CD8-positive, alpha-beta memory T cell (primary cell): ENCODE measurements at places on chromosomes 5 and 9.
A peak's percentile ranks its signal among the peaks of the same experiment; 100 is the strongest.

- no peak for DNase-seq
These were observed 272.1 kb downstream of the TLE1 start for GRCh38 chr9:81417299-81417675.

DNA sequence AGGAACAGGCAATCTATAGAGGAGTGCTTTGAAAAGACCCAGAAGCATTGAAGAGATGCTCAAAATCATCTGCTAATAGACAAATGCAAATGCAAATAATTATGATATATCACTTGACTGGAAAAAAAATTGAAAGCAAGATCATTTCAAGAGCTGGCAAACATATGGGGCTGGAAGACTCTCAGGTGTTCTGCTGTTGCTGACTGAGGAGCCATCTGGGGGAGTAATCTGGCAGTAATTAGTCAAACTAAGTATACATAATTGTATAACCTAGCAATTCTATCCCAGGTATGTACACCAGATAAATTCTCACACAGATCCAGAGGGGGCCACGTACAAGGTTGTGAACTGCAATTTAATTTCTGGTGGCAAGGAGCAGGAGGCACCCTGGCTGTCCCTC lies 4.6 kb upstream of the HMHB1 start:
- no peak for DNase-seq

DNA sequence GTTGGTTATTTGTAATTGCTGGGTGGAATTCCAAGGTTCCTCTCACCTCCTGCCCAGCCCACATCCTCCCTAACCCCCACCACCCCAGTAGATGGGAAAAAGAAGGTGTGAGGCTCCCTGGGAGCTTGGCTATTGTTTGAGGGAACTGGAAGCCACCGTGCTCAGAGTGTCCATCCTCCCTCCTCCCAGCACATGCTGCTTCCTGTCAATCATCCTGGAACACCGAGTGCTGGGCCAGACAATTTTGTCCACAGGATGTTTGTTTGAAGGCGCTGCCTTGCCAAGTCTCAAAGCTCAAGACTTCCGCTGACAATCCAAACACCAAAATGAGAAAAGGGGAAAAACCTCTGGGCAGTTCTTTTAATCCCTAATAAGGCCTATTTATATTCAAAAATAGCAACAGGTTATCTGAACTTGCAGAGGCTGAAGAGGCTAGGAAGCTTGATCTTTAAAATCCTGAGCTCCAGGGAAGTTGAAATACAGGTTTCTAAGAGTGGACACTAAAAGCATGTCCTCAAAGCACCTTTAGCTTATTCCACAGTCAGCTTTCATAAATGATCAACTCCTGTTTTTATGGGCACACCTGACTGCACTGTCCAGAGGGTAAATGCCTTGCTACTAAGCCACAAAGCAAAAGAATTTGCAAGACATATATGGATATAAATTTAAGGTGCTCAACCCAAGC lies 286.7 kb downstream of the NFIB start:
- no peak for DNase-seq

DNA sequence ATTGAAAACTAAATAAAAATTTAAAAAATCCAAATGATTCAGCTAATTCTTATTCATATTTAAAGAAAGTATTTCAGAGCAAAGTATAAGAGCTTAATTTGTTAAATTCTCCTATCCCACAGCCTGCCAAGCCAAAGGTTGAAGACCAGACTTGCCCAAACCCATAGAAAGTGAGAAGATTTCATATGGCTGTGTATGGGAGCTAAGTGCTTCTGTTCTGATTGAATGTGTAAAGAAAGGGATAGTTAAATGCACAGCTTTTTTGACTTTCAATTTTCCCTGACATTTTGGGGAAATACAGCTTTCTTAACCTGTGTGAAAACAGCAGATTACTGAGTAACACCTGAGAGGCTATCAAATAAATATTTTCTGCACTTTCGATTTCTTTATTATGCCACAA lies 125.0 kb upstream of the MTAP start:
- no peak for DNase-seq

GRCh38 chr9:130962418-130963316 lies 23.6 kb upstream of the FIBCD1 start:
- no peak for DNase-seq

- no peak for DNase-seq
These were observed 8.7 kb upstream of the TRPC7 start for GRCh38 chr5:136374003-136374402.

GRCh38 chr5:101045689-101046088 lies 142.6 kb upstream of the ST8SIA4 start:
- peak; percentile 5 for DNase-seq

- no peak for DNase-seq
These were observed 20.1 kb downstream of the UNC5A start for GRCh38 chr5:176830422-176830994.

- DNase-seq, result no peak
These were observed 382.2 kb upstream of the TLE4 start for GRCh38 chr9:79189511-79189924.

DNA sequence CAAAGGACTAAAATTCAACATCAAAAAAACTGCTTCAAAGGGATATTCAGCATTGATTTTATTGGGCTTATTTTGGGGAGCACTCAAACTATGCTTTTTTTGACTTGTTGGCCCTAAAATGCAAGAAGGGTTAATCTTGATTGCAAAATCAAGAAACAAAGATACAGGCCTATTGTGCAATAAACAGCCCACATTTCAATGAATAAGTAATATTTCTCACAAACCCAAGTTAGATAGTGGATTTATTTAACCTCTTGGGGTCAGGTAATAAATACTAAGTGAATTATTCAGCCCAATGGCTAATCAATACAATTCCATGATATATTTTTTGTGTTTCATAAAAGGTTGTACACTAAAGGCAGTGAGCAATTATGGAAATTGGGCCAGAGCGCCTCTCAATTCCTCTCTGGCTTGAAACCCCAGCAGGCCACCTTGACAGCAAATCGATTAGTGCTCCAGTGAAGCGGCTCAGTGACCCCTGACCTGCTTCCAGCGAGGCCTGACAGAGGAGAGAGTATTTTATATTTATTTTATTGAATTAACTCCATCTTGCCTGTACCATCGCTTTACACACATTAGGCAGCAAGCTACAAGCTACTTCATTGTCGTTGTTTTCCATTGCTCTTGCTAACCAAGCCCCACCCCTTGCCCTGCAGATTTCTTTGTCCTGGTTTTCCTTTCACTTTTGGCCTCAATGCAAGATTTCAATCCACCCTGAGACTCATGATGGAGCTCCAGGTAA lies 65.5 kb downstream of the EBF1 start:
- DNase-seq, result no peak

GRCh38 chr5:16937503-16938161 lies 1.5 kb upstream of the MYO10 start:
- no peak for DNase-seq

GRCh38 chr9:35690294-35690613 lies 529 bp upstream of the TPM2 start:
- no peak for DNase-seq

DNA sequence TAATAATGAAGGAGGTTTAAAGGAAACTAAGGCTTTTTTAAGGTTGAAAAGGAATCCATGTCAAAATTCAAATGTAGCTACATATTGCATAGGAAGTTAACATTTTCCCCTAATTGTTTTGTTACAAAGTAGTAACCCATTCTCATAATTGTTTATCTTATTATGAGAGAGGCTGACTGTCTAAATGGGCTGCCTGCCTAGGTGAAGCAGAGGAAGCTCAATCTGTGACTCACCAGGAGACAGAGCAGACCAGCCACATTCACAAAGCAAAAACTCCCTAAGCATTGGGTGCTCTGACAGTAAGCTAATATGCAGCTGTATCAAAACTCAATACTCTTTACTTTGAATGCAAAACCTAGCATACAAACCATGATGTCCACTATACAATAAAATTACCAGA lies 208.5 kb downstream of the ROR2 start:
- no peak for DNase-seq

DNA sequence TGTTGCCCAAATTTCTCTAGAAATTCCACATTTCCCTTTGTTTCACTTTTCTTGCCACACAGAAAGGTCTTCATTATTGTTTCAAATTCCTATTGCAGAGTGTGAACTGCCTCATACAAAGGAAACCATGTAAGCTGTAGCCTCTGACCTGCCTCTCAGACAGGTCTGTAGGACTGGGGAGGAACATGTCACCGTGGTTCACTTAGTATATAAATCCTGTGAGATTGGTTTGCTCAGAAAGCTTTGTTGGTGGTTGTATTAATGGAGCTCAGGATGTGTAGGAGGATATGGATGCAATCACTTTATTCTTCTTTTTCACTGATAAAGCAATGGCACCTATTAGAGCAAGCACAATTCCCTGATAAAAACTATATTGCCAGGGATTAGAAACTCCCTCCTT lies 4.2 kb downstream of the SGCD start:
- no peak for DNase-seq

GRCh38 chr5:33048315-33048714 lies 337.2 kb downstream of the NPR3 start:
- DNase-seq, result no peak

DNA sequence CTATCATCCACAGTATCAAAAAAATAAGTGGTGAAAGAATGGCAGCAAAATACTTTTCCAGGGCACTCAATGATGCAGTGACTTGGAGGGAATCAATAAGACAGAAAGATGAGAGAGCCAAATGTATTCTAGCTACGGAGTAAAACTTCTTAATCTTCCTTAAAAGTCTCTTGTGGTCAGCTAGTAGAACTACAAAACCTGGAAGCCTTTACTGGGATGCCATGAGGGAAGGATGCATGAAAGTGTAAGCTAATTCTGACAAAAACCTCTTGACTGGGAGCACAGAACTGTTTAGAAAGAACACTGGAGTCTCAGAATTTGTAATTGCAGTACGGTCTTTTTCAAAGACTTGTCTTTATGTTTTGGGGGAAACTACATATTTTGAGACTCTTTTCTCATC lies 432.8 kb upstream of the PTPRD start:
- no peak for DNase-seq

DNA sequence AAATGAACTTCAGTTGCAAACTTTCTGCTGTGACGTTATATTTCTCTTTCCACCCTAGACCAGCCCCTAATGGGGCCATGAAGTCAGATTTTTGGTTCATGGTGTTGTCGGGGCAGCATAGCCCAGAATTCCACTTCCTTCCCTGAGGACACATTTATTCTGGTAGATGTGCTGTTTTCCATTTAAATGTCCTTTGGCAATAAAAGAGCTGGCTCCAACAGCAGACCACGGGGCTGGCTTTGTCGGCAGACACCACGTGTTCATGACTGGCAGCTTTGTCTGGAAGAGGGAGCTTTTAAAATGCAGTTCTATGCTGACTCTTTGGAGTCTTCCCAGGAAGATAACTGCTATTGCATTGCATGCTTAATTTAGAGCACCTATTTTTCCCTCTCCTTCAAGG lies 17.6 kb upstream of the LCP2 start:
- no peak for DNase-seq

DNA sequence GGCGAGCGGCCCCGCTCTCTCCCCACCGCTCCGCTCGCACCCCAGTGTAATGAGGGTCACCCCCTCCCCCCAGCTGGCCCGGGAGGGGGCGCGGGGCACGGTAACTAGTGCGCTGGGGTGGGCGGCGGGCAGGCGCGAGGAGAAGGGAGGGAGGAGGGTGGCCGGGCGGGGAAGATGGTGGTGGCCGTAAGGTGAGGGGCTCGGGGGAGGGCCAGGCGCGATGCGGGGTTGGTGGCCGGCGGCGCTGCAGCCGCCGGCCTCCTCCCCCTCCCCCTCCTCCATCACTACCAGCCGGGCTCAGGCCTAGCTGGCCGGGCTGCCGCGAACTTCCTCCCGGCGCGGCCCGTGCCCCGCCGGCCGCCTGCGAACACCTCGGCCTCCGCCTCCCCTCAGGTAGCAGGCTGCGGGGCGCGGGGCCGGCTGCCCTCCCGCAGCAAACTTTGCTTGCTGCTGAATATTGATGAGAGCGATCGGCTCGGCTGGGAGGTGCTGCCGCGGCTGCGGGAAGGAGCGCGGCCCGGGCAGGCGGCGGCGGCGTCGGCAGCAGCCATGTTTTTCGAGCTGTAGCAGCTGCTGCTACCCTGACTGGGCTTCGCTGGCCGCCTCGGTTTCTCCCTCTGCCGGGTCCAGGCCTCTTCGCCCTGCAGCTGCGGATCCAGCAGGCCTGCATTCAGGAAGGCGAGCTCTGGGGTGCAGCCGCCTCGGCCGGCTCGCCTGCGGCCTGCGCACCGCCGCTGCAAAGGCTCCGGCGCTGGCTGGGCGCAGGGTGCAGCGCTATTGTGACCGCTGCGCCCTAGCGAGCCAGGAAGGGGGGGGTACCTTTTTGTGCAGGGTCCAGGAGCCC lies 502 bp downstream of the NSD1 start:
- DNase-seq, result peak; percentile 28

DNA sequence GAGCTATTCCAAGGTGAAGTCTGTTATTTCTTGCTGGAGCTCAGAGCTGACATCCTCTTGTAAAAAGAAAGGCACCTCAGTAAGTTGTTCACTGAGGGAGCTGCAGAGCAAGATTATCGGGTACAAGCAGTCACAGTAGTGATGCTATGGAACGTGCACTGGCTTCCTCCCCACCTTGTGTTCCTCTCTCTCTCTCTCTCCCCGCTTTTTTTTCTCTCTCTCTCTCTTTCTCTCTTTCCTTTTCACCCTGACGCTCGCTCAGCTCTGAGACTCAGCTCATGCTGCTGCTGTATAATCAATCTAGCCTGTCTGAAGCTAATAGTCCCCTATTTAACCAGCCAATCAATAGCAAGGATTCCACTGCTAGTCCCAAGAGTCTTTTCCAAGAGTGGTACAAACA lies 587.6 kb upstream of the CDH18 start:
- DNase-seq, result no peak

DNA sequence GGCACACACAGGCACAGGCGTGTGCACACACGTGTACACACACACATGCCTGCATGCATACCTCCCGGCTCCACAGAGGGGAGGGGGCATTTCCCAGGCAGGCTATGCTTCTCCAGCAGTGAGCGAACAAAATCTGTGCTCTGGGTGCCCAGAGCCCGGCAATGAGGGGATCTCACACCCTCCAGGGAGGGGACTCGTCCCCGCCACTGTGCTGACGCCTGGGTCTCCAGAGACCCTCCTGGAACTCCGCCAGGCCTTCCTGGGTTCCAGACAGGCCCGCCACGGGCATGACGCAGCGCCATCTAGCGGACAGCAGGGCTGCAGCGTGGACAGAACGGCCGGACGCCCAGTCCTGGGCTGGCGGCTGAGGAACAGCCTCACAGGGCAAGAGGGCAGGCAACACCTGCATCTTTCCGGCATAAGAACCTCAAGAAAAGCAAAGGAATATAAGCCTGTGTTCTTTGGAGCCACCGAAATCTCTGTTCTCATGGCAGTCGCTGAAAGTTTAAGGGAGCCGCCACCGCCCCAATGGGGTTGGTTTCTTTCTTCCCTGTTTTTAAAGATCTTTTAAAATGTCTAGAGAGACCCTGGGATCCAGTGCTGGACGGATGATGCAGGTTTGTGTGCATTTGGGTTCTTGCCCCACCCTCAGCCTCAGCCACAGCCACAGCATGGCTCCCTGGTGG lies 135.6 kb upstream of the PPP1R26 start:
- DNase-seq, result peak; percentile 20

- no peak for DNase-seq
These were observed 261.1 kb upstream of the DAPK1 start for GRCh38 chr9:87236546-87236945.

GRCh38 chr5:69001627-69002026 lies 92.2 kb upstream of the SLC30A5 start:
- DNase-seq, result no peak

GRCh38 chr5:179265514-179266290 lies 79.6 kb downstream of the ADAMTS2 start:
- DNase-seq, result no peak
